EL (cell line): ENCODE measurements at places on chromosomes 12 and 14.

DNA sequence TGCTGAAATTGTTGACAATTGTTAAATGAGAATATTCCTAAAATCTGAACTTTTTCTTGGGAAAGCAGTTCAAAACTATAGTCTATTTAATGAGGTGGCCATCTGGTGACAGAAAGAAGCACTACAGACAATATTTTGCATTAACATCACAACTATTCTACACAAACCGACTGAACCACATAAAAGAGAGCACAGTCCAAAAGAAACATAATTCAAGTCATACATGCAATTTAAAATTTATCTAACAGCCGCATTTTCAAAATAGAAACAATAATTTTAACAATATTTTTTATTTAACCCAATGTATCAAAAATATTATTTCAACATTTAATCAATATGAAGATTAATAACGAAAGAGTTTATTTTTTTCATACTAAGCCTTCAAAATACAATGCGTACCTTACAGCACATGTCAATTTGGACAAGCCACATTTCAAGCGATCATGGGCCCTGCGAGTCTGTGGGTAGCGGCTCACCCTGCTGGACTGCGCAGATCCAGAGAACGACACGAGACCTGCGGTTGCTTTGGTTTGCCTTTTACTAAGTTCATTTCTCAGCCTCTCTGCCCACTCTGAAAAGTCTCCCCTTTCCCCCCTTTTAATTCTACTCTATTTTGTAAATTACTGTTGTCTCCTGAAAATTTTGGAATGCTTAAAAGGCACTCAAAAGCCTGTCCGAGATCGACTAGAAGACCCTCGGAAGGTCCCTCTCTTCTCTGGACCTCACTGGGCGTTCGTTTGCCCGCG lies 947 bp upstream of the LRRC9 start:
- DNase-seq = peak; percentile 31

- no peak for DNase-seq
Observed at GRCh38 chr12:32988982-32989381, 92.4 kb upstream of the PKP2 start.

GRCh38 chr14:63926641-63927040 lies 73.8 kb downstream of the SYNE2 start:
- no peak for DNase-seq

GRCh38 chr14:34055157-34055950 lies 104.5 kb upstream of the EGLN3 start:
- DNase-seq = no peak

GRCh38 chr12:52091061-52091460 lies 11.6 kb downstream of the SMIM41 start:
- no peak for DNase-seq

- no peak for DNase-seq
Observed at GRCh38 chr14:106670011-106670410, 1143.6 kb downstream of the TMEM121 start.

DNA sequence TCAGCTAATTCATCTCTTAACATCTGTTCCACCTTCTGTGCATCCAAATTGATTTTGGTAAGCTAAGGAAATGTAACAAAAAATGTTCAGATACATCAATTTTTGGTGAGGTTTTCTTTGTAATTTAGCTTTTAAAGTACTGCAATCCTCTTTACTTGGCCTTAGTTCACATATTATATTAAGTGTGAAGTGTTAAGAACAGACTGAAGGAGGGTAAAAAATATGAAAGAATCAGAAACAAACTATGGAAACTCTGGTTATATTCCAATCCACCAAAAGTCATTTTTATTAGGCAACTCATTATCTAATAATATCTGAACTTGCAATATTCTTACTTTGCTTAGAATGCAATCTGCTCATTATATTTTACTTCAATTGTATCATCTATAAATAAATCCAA lies 49.1 kb downstream of the CEP290 start:
- no peak for DNase-seq

- no peak for DNase-seq
Observed at GRCh38 chr12:125436686-125437085, 371.5 kb downstream of the AACS start.

- DNase-seq = no peak
Observed at GRCh38 chr14:97959251-97959650, 1162.1 kb downstream of the VRK1 start.

DNA sequence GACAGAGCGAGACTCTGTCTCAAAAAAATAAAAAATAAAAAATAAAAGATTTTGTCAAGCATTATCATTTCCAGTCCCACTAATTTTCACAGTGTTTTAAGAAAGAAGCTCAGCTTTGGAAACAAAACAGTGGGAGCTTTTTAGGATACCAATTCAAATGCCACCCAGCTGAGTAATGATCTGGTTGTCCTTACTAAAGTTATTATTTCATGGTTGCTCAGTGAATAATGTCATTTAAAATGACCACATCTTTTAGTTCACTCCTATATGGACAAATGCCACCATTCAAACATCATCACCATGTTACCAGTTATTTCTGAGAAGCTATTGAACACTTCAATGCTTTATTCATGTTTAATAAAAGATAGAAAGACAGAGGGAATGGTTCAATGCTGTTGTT lies 365.0 kb downstream of the CCER1 start:
- DNase-seq = peak; percentile 2

GRCh38 chr14:101232340-101233020 lies 328.8 kb upstream of the DIO3 start:
- no peak for DNase-seq

DNA sequence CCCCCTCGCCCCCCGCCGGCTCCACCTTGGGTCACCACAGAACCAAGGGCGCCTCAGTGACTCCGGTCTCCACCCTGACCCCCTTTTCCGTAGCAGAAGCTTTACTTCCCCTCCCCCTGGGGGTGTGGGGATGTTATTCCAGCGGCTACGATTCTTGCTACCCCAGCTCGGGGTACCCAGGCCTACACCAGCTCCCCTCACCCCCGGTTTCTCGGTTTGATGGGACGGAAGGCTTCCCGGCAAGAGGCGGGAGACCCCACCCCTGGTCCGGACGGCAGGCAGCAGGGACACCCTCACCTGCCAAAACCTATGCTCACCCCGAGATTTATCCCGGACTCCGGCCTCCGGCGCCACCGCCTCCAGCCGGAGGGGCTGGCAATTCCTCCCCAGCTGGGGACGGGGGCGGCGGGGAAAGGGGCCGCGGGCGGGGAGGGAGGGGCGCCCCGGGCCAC lies 619 bp downstream of the RAB15 start:
- DNase-seq = no peak

GRCh38 chr12:1606021-1606622 lies 11.7 kb upstream of the FBXL14 start:
- DNase-seq = peak; percentile 96

- DNase-seq = peak; percentile 34
Observed at GRCh38 chr12:12721176-12721751, 4.1 kb downstream of the CDKN1B start.

DNA sequence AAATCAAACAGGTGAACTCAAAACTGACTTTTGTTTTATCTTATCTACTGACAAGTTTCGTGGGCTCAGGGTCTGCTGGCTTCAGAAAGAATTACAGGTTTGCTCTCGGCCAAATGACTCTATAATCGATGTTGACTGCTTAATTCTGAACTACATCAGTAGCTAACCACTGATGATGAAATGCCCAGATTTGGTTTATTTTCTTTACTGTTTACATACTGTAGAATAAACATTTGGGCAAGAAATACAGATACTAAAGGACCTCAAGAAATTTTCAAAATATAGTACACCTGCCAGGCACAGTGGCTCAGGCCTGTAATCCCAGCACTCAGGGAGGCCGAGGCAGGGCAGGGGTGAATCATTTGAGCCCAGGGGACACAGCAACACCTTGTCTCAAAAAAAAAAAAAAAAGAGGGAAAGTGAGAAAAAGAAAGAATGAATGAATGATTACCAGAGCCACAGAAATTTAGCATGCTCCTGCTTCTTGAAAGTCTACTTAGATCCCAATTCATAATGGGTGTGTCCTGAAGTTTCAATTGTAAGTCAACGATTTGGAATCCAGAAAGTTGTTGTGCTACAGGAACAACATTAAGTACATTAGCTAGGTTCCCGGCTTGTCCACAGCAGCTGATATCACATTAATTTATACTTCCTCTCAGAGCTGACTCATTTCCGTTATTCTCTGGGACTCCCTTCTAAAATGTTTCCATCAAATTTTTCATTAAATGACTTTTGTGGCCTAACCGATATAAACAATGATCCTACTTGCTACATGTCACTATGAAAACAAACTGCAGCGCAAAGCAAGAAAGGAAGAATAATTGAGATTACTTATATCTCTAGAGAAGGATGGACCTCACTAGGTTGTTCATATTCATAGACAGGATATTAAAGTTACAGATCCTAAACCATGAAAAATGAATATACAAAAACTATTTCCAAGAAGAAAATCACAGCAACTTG lies 134.3 kb downstream of the MED13L start:
- peak; percentile 93 for DNase-seq

DNA sequence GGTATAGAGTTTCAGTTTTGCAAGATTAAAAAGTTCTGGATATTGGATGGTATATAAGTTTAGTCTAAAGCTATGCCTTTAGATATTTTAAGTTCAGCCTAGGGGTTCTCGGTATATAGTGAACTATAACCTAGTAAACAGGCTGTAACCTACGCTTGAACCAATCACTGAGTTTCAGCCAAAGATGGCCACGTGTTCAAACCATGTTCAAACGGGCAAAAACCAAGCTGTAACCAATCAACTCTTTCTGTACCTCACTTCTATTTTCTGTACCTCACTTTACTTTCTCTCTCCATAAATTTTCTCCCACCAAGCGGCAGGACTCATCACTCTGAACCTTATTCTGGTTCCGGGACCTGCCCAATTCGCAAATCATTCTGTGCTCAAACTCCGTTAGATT lies 1.4 kb downstream of the TMBIM4 start:
- no peak for DNase-seq

DNA sequence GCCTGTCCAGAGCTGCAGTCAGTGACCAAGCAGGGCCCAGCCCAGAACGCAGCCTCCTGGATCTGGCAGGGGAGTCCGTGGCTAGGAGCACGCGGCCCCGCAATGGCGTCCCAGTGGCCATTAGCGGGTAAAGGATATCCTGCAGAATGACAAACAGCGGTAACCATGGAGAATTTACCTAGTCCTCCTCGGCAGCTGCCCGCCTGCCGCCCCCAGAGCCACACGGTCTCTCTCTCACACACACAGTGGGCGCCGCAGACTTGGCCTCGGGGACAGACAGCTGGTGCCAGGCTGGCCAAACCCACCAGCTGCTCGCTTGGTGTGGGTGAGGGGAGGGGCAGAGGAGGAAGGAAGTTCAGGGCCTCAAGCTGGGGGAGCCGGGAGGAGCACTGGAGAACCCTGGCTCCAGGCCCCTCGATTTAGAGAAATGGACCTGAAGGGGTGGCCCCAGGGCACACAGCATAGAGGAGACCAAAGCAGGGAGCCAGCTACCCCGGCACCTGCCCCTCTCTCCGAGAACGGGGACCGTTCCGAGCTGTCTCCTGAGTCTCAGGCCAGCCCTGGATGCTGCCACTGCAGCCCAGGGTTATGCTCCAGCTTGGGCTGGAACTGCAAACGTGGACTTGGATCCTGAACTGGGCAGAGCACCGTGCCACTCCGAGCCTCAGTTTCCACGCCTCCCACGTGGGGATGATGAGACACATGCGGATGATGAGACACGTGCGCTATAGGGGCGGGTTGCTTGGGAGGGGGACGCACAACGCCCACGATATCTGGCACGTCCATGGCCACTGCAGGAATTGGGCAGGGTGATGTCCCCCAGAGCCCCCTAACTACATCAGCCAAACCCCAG lies 3.4 kb downstream of the CDK2AP1 start:
- DNase-seq = no peak
